Activated CD4-positive, CD25-positive, alpha-beta regulatory T cell treated with anti-CD3 and anti-CD28 coated beads, Interleukin-2, amount 50 U/mL, for 72 hours (primary cell): ENCODE measurements at places on chromosomes 12 and 14.

DNA sequence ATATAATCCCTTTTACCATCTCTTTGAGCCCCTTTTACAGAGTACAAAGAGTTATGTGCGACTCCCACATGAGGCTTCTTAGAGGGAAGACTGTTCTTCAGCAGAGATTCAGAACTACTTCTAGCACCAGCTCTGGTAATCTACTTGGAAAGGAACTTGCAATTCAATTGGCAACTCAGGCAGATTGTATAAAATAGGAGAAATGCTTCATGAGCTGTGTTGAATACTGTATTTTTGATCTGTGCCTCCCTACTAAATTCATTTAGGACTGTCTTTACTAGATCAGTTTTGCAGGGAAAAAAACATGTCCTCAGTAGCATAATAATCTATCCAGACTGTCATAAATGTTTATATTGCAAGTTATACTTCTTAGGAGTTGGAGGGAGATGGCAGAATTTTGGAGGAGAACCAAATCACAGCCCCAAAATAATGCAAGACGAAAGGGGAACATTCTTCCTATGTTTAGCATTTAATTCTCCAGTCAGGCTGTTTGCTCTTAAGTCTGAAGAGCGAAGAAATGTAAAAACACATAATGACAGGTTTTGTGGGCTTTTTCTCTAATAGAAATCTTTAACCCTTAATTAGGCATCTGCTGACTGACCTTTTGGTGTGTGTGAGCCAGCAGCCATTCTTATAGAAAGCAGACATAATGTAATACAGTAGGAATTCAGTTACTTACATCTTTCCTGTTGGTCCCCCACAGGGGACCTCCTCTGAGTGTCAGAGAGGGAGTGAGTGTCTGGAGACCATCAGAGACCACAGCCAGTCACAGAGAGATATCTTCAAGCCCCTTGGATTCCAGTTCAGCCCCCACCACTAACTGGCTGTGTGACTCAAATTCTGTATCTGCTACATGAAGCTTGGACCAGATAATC, 3.9 kb downstream of the ANO4 start:
- no peak for DNase-seq

DNA sequence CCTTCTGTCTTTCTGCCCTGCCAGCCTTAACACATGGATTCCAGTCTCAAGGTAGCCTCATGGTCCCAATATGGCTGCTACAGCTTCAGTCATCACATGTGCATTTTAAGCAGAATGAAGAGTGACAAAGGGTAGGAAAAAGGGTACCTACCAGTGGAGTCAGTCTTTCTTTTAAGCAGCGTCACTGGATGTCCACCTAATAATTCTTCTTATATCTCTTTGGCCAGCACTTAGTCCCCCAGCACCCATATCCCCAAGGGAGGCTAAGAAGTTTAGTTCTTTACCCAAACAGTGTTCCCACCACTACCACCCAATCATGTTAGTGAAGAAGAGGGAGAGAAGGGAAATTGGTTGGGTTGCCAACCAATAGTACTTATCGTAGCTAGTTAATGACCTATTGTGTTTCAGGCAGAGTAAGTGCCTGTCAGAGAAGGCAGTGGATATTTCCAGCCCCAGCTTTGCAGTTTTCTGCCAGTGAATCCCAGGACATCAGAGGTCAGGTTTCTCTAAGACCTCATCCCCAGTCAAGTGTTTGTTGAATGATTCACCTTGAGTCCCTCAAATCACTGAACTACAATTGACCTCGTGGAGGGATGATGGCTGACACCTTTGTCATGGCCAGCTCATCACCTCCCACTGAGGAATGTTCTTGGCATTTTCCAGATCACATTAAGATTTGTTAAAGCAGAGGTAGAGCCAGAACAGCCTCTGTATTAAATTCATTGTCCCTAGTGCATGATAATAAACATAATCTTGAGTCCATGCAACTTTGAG, 250.9 kb upstream of the CRY1 start:
- no peak for DNase-seq

- DNase-seq = no peak
Observed at GRCh38 chr12:47417121-47417520, 288.7 kb downstream of the RPAP3 start.

DNA sequence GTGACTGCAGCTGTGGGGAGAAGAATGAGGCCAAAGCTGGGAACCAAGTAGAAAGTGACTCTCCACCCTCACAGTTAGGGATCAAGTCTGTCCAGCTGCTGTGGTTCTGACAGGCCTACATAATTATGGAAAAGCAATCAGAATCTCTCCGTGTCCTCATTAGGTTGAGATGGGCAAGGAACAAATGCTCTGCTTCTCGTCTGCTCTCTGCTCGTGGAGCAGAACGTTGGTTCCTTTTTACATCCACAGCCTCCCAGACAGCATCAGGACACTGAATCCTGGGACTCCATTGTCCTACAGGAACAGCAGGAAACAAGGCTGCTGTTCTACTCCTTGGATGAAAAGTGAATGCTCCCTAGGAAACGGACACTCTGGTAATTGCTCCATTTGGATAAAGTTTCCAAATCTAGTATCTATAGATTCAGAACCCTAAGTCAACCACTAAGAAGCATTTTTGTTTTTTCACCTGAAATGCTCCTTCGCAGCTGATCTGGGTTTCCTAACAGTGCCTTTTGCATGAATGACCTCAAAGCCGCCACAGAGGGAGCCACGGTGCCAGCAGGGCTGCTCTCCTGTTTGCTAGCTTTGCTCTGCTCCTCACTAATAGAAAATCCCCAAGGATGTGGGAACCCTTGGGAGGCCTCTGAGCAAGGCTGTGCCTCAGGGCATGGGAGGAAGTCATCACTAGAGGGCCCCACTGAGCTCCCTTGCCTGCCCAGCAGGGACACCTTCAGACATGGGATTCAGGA, 102.0 kb downstream of the EGLN3 start:
- DNase-seq = no peak

DNA sequence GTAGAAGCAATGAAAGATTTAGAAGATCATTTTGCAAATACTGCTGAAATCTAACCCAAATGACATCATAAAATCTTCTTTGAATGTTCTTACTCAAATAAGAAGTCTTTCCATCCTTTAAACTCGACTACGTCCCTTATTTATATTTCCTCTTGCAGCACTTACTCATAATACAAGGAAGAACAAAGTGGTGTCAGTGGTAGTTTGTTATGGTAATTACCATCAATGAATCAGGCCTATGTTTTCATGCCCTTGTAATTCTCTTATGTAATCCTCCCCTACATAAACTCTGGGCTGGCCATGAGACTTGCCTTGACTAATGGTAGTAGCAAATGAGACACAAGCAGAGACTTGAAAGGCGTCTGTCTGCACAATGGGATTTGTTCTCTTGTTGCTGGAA, 17.0 kb downstream of the EEA1 start:
- DNase-seq = no peak

DNA sequence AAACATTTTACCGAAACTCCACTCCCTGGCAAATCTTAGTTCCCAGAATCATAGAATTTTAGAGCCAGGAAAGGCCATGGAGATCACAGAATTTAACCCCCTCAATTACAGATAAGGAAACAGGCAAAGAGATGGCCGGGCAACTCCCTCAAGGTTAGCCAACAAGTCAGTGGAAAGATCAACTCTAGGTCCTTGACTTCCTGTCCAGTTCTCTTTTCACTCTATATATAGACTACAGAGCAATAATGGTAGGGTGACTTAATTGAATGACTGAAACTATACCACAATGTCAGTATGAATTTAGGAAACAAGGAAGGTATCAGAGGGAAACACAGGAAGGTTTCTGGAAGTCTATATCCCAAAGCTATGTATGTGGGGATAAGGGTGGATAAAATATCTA, 11.6 kb downstream of the OXA1L start:
- DNase-seq = no peak

- no peak for DNase-seq
Observed at GRCh38 chr14:71011479-71011878, 104.2 kb downstream of the PCNX1 start.

GRCh38 chr12:108151533-108152169, 22.6 kb downstream of the WSCD2 start:
- DNase-seq = no peak

- DNase-seq = no peak
Observed at GRCh38 chr14:97120611-97121031, 323.4 kb downstream of the VRK1 start.

DNA sequence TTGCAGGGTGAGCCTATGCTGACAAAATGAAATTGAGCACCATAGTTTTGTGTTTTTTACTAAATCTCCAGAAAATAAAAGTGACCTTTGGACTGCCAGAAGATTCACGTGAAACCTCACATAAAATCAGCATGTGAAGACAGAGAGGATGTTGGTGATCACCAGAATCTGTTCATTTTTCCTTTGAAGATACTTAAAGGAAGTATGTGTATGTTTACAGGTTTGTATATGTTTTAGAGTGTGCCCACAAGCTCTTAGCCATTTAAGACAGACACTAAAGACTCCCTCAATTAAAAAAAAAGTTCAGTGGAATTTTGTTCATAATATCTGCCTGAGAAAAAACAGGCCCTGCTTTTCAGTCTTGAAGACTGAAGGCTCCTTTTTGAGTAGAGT, 25.9 kb downstream of the DDX47 start:
- no peak for DNase-seq

DNA sequence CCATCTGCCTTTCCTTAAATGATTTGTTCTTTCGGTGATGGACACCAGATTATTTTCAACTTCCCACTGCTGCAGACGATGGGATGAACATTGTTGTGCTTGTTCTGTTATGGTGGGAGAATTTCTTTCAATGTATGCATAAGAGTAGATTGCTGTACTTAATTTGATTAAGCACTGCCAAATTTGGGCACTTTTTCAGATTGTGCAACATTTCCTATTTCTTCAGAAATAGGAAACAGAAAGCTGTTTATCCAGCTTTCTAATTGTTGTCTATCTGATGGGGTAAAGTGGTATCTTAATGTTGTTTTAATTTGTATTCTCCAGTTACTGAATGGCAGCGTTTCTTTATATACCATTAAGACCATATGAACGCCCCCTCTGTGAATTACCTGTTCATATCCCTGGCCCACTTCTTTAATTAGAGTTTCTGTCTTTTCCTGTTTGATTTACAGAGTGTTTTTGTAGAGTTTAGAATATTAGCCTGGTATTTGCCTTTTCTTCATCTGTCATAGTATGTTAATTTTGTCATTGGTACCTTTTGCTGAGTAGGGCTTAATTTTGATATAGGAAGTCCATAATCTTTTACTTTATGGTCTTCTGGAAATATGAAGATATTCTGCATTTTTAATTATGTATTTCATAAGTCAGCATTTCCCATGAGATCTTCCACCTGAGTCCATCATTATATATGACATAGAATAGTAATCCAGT, 59.6 kb downstream of the DIP2B start:
- no peak for DNase-seq

DNA sequence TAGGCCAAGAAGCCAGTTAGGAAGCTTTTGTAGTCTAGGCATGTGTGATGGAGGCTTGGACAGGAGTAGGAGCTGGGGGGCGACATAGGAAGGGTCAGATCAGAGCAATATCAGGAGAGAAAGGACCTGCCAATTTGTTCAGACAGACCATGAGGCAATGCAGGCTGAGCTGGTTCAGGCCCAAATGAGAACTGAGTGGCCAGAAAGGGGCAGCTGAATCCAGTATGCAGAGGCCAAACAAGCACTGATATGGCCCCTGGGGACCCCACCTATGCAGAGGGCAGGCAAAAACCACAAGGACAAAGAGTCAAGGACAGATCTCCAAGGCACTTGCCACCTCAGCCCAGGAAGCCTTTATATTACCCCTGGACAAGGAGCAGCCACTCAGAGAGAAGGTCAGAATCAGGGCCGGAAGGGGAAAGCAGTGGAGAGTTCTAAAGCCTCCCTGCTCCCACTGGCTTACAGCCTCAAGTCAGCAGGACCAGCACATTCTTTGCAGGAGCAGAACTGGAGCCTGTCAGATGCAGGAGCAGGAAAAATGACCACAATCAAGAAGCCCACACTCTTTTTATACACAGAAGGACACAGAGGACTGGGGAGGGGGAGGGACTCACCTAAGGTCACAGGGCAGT, 37.2 kb downstream of the CLMN start:
- no peak for DNase-seq

DNA sequence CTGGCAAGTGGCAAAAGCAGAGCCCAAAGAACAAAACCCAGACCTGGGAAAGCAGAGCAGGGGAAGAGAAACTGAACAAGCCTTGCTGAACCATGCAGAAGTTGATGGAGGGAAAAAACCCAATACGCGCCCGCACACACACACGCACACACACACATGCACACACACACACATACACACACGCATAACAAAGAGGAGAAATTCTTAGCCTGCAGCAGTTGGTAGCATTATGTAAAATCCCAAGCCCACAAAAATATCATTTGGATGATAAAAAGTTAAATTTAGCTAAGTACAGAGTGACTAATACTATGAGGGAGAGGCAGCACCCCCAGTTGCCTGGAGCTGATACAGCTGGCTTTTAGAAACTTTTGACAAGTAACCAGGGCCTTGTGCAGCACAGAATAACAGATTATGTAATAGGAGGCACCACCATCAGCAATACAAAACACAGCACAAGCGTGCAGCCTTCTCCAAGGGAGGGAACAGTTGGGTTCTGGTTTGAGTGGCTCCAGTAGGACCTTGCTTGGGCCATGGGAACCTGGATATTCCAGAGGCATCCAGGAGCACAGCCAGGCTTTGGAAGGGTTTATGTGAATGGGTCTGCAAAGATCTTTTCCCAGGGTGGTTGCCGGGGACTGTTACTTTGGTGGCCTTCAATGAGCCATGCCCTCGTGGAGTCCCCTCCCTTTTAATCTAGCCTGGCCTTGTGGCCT, 35.3 kb downstream of the PITPNM2 start:
- DNase-seq = no peak

DNA sequence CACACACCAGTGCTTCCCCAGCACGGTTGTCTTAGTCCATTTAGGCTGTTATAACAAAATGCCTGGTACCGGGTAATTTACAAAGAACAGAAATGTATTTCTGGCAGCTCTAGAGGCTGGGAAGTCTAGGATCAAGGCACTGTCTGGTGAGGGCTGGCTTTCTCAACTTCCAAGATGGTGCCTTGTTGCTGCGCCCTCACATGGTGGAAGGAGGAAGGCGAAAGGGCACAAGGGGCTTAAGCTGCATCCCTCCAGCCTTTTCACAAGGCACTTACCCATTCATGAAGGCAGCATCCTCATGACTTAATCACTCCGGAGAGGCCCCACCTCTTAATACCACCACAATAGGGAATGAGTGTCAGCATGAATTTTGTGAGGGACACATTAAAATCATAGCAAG, 155.5 kb downstream of the SLC15A5 start:
- no peak for DNase-seq

DNA sequence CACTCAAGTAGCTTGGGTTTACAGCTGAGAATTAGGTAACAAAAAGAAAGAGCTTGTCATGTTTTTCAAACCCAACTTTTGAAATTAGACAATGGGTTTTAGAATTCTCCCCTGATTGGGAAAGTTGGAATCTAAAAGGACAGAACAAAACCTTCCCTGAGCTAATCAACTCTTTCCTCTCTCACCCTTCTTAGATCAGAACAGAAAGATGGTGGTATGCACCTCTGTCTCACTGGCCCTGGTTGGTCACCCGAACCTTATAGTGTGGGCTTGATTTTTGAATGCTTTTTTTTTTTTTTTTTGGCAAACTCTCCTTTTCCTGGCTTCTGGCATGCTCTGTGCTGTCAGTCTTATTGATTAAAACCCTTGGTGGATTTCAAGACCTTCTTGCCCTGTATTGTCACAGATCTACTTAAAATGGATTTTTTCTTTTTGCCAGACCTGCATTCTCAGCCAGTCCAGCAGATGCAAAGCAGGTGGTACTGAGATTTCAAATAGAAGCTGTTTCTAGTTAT, 251.1 kb upstream of the RMST start:
- no peak for DNase-seq
